ENCODE measurements at places on chromosomes 2 and 18.
A peak's percentile ranks its signal among the peaks of the same experiment; 100 is the strongest.

DNA sequence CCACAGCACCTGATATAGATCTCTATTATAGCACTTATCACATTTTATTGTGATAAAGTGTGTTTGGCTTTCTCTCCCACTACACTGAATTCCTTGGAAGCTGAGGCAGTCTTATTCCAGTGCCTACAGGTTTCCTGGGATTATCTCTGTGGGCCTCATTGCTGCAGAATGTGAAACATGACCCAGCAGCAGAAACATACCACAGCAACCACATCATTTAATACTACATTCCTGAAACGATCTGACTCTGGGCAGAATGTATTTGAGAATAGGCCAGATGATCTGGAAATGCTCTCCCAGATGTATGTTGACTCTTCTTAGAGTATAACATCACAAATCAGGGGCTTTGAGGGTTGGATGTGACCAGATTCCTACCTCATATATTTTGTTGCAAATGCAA, 323.5 kb upstream of the TANK start:
- DNase-seq, result peak; percentile 97

DNA sequence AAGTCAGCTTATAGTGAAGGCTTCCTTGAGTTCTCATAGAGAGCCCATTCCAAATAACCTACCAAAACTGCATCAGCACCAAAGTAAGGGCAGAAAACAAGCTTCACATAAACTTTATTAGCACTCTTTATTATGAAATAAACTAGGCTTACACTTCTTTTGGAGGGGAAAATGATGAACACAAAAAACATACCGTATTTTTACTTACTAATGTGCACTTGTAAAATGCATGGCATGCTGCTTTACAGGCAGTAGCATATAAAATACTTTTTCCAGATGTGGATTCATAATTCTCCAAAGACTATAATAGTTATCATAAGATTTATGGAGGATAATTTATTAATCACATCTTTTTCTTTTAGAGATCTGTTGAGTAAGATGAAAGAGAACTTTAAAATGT, 133.9 kb downstream of the OSR1 start:
- no peak for DNase-seq

DNA sequence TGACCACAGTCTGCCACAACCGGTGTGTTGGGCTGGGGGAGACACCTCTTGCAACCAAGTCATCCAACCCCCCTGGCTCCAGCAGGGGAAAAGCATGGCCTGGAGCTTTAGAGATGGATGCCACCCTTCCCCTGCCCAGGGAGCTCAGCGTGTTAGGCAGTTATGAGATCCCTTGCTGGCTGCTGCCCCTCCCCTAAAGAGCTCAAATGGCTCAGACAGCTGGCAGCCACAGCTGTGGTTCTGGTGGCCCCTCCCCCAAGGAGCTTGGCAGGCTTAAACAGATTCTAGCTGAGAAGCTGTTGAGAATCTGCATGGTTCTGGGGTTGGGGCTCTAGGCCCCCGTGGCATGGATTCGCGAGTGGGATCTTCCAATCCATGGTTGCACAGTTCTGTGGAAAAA, 64.7 kb downstream of the TEX51 start:
- no peak for DNase-seq

GRCh38 chr2:121489911-121490583, 40.6 kb upstream of the RNU4ATAC start:
- peak; percentile 59 for DNase-seq

GRCh38 chr2:233056961-233057605, 3.1 kb upstream of the INPP5D start:
- no peak for DNase-seq

DNA sequence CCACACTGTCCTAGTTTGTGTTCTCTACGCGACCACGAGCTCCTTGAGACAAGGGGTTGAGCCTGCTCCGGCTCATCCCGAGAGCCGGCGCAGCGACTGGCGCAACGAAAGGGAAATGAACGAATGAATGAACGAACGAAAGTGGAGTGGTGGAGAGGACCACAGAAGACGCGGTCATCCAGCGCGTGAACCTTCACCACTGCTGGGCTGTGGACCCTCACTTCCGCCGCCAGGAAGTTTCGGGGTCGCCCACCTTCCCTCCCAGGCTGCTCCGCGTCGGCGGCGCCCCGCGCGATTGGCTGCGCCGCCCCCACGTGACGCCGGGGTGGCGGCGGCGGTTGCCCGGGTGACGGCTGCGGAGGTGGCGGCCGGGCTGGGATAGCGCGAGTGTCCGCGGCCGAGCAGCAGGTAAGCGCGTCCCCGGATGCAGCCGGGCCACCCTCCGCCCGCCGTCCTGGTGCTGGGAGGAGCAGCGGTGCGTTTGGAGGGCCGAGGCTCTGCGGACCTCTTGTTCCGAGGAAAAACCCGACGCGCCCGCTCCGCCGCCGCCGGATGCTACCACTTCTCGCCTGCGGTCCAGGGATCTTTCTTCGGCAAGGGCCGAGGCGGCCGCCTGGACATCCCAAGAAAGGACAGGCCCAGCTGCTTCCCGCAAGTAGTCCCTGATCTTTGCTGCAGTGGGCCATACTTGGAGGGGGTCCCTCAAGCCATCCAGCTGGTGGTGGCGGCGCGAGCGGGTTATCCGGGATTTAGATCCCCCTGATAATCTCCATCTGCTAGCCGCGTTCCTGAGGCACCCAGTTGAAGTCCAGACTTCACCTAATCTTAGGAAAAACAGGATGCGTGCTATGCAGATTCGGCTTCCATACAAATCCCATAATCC, at the start of gene ARMC9:
TSS of gene ARMC9 (plus strand) at position 341 of the 883 bp plus-strand sequence. CDS start 7,608 bp downstream, outside the sequence.
- peak; percentile 76 for DNase-seq

GRCh38 chr2:162926501-162926900, 87.9 kb upstream of the KCNH7 start:
- peak; percentile 0 for DNase-seq

DNA sequence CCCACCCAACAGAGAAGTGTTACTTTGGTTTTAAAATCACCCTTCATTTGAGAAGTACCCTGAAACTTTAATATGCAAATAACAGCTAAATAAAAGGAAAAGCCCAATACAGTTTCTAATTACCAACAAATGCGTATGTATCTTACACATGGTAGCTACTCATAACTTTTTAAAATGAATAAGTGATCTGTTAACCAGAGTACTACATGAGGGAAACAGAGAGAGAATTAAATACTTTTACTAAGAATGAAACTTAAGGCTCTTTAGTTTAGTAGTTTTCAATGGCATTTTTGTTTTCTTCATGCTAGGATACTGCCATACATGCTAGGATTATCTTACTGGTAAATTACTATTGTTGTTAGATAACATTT, 39.1 kb upstream of the NABP1 start:
- no peak for DNase-seq

DNA sequence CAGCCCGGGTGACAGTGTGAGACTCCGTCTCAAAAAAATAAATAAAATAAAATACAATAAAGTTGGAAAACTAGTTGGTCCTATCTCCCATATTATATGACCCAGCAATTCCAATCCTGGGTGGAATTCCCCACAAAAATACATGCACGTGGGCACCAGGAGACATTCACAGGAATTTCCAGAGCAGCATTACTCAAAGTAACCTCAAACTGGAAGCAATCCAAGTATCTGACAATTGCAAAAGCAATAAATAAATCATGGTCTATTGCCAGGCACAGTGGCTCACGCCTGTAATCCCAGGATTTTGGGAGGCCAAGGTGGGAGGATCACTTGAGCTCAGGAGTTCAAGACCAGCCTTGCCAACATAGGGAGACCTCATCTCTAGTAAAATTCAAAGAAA, 101.2 kb upstream of the MAP4K4 start:
- DNase-seq, result no peak

DNA sequence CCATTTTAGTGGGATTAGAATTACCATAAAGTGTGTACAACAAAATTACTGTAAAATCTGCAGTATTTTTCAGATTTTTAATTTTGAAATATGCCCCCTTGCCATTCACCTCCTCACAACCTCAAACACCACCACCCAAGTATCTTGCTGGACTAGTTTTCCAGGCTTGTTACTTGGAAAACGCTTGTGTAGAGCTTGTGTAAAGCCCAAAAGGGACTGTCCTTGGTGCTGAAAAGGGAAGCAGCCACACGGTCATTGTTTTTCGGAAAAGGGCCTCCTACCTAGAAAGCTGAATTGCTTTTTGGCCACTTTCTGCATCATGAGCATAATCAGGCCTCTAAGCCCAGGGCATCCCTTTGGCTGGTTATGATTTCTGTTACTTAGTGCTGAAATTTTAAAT, 563.4 kb downstream of the LRRTM4 start:
- DNase-seq, result no peak

DNA sequence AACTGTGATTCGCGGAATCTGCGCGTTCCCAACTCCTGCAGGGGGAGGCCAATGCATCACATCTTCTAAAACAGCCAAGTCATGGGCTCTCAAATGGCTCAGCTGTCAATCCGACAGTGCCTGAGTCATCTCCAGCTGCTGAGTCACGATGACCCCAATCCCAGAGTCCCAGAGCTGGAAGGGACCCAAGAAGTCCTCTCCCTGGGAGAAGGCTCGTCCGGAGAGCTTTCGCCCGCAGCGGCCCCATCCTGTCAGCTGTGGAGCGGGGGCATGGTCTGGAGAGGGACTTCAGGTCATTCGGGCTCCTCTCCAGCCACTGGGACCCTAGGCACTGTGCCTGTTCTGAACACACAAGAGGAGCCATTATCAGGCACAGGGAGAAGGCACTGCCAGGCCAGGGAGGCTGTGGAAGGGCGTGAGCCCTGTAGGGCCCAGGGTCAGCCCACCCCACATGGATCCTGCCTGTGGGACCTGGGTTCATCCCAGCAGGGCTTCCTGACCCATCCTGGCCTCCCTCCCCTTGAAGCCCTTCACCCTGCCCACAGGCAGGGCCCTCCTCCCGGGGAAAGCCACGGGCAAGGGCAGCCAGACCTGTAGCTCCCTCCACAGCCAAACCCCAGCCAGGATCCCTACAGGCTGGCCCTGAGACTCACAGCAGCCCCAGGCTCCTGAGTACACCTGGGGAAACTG, 47.6 kb upstream of the GPC1 start:
- DNase-seq, result peak; percentile 99

- no peak for DNase-seq
Measured at GRCh38 chr18:7332452-7332851, 101.6 kb downstream of the LRRC30 start.

DNA sequence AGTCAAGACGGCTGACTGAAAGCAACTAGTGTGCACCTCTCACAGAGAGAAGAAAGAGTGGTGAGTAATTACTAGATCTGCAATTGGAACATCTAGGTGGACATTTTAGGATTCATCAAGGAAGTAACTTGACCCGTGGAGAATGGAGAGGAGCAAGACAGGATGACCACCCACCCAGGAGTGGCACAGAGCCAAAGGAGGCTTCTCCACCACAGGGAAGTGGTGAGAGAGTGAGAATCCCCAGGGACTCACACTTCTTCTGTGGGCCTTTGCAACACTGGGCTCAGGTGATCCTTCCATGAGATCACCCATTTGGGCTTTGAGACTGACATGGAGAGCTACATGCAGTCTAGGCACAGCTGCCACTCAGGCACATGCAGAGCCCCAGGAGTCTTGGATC, 132.8 kb upstream of the GALNT5 start:
- no peak for DNase-seq

Data from EH (cell line).